Stimulated activated CD8-positive, alpha-beta memory T cell treated with anti-CD3 and anti-CD28 coated beads, Interleukin-7, amount 100 ng/mL, for 24 hours (primary cell): ENCODE measurements at places on chromosomes 13 and 19.

GRCh38 chr13:78147905-78148304 is 229.3 kb upstream of the EDNRB start:
- DNase-seq: no peak

- no peak for DNase-seq
Measured at GRCh38 chr13:101982903-101983302, 418.9 kb downstream of the FGF14 start.

DNA sequence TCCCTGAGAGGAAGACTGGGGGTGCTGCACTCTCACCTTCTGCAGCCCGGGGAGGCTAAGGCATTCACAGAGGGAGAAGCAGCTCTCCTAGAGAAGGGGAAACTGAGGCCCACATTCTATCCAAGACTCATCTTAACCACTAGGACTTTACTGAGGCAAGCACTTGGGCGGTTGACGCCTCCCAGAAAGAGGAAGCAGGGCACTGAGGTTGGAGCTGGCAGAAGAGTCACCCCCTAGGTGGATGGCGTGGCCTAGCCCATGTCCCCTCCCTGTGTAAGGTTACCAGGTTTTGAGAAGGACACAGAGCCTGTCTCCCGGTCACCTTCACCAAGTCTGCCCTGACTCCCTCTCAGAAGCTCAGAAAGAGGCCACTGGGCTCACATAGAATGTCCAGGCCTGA is 2.7 kb downstream of the S1PR2 start:
- DNase-seq: no peak

DNA sequence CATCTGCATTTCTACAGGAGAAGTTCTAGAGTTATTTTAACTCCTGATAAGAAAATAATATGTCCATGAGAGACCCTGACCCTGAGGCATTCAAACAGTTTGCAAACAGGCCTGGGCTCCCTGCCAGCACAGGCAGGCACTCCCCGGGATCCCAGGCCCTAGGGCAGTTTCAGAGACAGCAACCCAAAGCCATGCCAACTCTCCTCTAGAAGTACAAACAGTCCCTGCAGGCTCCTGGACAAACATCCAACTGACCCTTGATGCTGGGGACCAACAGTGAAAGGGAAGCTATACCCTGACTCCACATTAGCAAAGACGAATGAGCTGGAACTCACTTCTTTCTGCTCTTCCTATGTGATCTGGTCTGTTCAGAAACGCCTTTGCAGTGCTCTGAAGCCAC is 44.8 kb downstream of the CCDC70 start:
- DNase-seq: no peak

GRCh38 chr13:95236774-95237173 is 64.5 kb downstream of the ABCC4 start:
- DNase-seq: no peak

DNA sequence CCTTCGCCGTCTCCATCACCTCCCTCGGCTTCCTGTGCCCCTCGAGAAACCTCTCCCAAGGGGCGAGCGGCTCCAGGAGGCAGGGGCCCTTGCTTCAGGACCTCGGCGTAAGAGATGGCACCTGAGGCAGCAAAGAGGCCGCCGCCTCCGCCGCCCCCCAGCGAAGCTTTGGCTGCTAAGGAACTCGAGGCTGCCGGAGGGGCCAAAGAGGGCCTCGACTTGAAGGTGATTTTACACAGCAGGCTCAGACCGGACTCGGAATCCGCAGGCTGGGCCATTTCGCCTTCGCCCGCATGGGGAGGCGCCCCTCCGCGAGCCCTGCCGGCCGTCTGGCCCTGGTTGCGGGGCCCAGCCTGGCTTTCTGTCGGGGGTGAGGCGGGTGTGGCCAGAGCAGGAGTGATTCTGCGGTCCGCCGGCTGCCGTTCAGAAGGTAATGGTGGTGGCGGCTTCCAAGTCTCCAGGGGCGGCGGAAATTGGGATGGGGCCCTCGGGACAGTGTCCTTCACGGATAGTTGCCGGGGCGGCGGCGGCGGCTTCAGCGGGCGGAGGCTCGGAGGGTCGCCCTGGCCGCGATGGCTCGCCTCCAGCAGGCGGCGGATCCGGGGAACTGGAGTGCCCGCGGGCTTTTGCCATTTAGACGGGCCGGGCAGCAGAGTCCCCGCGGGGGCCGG is 1.4 kb downstream of the GGN start:
- DNase-seq: no peak
